ENCODE measurements at places on chromosomes 1 and 21.

DNA sequence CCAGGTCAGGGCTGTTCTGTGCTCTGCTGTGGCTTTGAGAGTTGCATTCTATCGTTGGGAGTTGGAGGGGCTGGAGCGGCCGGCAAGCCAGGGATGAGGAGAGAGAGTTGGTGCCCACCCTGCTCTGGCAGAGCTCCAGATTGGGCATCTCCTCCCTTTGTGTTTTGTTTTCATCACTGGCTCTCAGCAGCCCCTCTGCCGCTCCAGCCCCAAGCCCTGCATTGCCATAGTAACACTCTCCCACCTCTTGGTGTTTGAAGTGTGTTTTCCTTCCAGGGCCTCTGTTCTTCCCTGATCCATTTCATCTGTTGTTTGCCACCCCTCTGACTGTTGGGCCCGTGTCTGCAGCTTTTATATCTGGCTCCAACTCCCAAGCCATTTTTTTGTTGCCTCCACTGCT, 152.7 kb downstream of the URB2 start:
- DNase-seq: no peak

- no peak for DNase-seq
These were observed 406.2 kb downstream of the PTPRU start for GRCh38 chr1:29642519-29642918.

- DNase-seq: no peak
These were observed 575.8 kb upstream of the PRMT6 start for GRCh38 chr1:106480629-106481028.

DNA sequence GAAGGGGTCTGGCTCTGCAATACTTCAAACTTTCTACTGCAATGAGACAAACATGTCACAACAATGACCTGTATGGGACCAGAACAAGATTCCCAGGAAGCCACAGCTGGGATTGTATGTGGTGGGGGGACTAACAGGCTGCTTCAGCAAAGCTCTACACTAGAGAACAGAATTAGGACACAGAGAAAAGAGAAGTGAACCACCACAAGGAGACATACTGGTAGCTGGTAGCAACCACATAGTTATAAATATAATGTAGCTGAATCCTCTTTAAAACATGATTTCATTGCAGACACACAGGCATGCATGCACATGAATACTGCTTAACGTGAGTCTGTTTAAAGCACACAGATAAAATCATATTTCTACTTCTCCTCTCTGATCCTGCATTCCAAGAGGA, 3.5 kb upstream of the ILDR2 start:
- DNase-seq: no peak

DNA sequence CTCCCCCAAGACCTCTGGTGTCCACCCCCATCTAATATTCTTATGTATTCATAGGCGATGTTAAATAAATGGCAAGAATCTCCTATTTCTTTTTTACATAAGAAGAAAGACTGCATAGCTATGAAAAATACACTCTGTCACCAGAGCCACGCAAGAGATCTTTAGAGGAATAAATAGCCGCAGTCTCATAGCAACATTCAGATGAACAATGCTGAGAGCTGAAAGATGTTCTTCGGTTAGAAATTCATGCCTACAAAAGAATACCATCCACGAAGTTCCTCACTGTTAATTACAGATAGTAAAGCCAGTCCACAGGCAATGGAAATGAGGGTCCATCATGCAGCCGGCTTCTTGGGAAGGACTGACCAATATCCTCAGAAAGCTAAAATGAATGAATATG, 76.0 kb upstream of the SOD1 start:
- no peak for DNase-seq
